M059J (cell line): ENCODE measurements at places on chromosomes 6 and 20.

DNA sequence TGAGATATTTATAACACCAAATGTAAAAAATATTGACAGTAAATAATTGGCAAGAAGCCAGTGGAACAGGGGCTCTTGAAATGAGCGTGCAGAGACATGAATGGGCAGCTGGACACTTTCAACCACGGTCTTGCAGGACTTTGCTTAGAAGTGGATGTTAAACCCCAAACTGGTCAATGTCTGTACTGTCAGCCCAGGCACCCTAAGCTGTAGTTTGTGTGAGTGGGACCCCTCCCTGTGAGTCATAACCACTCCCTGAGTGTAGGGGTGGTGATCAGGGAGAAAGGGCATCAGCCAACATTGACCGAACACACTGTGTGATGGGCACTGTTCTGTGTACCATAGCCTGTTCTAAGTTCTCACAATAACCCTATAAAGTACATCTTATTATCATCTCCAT is 108.6 kb downstream of the FIG4 start:
- no peak for DNase-seq

DNA sequence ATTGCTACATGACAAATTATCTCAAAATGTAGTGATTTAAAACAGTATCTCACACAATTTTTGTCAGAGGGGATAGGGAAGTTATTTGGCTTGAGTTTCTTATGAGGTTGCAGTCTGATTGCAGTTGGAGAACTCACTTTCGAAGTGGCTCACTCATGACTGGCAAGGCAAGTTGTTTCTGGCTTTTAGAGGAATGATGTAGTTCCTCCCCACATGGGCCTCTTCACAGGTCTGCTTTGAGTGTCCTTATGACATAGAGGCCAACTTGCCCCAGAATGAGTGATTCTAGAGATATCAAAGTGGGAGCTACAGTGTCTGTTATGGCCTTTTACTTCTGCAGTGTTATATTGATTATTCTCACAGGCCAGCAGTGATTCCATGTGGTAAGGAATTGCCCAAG is 6.1 kb downstream of the DOP1A start:
- no peak for DNase-seq

DNA sequence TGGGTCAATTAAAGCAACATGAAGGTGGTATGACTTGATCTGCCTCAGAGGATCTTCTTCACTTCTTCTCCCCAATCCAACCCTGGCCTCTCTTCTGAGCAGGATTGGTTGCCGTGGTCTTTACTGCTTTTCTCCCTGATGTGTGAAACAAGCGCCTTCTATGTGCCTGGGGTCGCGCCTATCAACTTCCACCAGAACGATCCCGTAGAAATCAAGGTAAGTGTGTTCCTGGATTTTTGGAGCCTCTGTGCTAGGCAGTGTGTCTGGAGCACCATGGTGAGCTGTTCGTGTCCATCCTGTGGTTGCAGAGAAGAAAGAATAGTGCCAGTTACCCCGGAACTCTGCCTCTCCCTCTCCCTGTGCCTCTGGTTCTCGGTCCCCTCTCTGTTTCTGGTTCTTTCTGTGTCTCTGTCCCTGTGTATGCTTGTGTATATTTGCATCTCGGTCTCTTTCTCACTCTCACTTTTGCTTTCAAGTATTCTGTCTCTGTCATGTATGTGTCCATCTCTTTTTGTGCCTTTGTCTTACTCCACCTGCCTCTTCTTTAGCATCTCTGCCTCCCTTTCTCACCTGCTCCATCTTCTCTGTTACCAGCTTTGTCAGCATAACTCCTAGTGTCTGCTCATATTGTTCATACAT is 23.5 kb downstream of the TM9SF4 start:
- DNase-seq: no peak

DNA sequence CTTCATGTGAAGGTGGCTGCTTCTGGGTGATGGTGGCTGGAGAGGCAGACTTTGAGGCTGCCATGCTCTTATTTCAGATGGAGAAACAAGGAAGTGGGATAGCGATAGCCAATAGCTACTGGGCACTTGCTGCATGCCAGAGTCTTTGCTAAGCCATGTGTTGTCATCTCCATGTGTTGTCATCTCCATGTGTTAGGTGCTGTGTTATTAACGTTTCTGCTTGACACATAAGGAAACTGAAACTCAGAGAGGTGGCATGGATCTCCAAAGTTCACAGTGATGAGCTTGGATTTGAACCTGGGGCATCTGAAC is 16.9 kb downstream of the KIAA1755 start:
- DNase-seq: no peak

DNA sequence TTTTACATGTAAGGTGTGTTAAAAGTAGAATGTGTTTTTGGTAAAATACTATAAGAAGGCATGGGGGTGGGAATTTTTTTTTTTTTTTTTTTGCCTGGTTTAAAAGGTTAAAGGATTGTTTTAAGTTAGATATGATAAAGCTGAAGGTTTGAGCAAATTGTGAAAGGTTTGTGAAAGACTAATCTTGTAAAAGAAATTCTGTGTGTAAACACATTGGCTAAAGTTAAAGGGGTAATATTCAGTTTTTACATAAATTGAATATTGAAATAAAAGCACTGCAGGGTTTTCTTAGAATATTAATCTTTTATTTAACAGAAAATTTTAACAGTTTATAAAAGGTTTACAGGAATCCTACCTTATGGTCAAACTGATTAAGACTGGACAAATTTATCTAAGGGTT is 105.7 kb downstream of the DTNBP1 start:
- no peak for DNase-seq

GRCh38 chr6:35419417-35419816 is 32.7 kb upstream of the FANCE start:
- no peak for DNase-seq

GRCh38 chr6:117317261-117317660 is 51.9 kb downstream of the VGLL2 start:
- peak; percentile 33 for DNase-seq

DNA sequence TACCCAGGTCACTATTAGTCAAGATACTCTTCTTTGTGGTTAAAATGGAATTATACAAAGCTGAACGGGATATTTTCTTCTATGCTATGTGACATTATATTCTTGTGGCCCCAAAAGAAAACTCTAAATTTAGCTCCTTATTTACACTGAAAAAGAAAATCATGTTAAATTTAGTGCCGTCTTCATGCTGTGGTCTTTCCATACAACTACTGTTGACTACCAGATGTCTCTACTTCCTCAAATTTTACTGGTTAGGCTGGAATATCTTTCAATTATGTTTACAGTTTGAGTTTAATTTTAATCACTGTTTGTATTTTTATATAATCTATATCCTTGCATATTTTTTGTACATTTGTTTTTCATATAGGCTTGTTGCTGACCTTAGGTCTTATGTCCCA is 95.6 kb upstream of the FOXO3 start:
- DNase-seq: no peak

DNA sequence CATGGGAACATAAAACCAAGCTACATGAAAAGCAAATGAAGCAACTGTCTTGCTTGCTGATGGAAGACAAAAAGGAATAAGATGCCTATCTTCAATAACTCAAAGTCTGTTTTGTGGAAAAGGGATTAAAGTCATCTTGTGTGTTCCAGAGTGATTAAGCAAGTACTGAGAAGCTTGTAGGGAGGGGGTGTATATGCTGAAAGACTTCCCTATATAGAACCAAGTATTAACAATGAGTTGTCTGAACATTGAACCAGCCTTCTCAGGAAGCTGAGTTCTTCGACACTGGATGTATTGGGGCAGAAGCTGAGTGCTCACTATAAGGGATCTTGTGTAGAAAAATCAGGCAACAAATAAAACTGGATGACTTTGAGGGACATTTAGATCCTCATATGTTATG is 451.8 kb downstream of the CD83 start:
- no peak for DNase-seq

GRCh38 chr6:39899554-39900295 is 34.5 kb downstream of the MOCS1 start:
- DNase-seq: peak; percentile 49

DNA sequence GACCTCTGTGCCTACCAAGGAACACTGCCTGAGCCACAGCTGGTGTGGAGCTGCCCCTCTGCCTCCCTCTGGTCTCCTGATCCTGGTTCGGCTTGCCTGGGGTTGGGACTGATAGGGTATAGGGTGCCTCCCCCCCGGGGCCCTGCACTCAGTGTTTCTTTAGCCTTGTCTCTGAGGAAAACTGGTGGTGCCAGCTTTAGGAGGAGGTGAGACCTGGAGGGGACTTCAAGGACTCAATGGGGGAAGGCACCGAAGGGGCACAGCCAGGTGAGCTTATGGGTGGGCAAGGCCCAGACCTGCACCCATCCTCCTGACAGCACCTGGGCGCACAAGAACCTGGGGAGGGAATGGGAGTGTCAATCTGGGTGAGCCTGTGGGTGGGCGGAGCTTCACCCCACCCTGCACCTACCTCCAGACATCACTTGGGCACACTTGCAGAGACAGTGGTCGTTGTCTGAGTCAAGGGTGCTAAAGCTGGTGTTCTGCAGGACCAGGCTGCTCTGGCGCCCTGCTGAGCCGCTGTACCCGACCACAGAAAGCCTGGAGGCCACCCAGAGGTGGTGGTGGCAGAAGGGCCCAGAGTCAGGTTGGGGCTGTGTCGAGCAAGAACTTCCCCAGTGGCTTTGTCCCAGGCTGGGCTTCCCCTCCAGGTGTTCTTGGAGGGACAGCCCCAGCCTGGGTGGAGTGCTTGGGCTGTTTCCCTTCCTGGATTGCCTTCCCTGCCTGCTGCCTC is 40.5 kb downstream of the FAM110A start:
- no peak for DNase-seq

GRCh38 chr6:99132026-99132635 is 184.4 kb upstream of the FBXL4 start:
- DNase-seq: no peak

DNA sequence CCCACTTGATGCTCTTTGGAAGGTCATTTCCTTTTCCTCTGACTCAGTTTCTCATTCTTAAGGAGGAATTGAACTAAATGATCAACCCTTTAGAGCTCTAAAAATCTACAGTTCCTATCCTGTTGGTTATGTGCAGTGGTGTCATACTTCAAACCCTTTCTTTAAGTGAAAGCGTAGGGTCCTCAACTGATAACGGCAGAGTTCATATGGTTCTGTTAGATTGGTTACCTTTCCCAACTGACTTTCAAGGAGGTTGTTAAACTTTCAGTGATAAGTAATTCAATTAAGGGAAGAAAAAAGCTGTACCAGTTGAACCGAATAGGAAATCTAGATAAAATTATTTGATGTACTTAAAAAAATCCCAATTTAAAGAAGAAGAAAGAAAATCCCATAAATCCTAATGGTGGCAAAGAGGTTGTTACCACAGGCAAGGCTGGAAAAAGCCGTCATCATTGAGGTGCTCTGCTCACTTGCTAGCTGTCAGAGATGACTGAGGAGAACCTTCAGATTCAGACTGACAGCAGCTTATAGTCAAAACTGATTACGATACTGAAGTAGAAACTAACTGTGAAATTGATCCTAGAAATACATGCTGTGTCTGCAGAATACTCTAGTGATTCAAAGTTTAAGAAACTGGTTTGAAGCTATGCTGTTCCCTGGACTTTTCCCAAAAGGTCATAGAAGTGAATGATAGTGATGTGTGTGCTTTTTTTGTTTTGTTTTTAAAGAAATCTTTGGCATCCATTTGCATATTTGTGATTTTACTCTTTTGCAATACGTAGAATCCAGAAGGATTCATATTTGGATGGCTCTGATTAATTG is 16.2 kb downstream of the TMEM14A start:
- no peak for DNase-seq

DNA sequence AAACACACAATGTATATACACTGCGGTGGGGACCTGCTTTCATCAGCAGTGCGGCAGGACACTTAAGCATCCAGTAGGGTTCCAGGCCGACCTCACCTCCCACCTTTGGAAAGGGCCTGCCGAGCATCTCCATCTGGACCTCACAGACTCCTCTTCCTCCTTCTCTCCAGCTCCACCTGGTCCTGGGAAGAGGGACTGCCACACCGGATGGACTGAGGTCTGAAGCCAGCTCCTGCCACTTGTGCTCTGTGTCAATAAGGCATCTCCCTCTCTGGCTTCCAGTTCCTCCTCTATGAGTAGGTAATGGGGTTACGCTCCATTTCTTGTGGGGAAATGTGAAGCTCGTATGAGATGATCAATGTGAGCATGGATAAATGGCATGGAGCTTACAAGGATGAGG is 19.1 kb upstream of the NNAT start:
- no peak for DNase-seq

- no peak for DNase-seq
Observed at GRCh38 chr6:95959261-95959660, 56.5 kb upstream of the FUT9 start.

GRCh38 chr6:77740380-77740779 is 87.5 kb downstream of the MEI4 start:
- DNase-seq: peak; percentile 8

DNA sequence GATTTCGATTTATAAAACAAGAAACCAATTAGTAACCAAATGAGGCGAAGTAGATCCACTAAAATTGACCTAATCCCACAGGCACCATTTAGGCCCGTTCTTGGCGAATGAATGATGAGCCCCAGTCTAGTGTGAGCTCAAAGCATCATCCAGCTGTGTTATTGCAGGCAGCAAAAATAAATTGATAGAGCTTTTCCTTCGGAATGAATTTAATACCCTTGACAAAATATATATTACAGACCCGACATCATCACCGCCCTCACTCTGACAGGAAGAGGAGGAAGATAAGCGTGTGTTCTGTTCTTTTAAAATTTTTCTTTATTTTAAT is 7.8 kb downstream of the SIM1 start:
- DNase-seq: no peak

DNA sequence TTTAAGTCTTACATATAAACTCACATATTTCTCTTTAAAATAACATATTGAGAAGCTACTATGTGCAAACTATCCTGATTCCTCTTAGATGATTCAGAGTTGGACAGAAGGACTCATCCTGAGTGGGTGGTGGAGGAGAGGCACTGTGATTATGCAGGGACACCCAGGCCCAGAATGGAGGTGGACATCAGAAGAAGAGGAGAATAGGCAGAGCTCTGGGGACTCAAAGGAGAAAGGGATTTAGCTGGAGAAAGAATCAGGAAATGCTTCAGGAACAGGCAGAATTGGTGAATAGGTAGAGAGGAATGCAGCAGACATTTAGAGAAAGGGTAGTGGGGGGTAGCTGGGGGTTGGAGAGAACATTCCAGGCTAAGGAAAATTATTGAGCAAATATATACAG is 17.4 kb downstream of the RCAN2 start:
- DNase-seq: no peak

GRCh38 chr6:136784271-136784664 is 8.0 kb downstream of the MAP3K5 start:
- DNase-seq: no peak

GRCh38 chr6:168410554-168411011 is 30.4 kb upstream of the SMOC2 start:
- DNase-seq: no peak

DNA sequence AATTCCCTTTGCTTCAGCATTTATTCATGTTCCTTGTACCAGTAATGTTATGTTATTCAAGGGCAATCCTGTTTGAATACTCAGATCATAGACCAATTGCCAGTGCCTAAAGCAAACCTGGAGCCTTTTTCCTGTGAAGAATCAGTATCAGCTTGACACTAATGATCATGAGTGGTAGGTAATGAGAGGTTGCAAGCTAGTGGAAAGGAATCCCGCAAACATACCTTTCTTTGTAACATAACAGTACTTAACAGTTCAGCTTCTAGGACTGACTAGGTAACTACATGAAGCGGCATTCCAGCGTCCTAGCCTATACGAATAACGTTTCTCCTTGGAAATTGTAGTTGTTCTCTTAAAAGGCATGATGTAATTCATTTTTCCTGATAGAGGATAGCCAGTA is 253.7 kb downstream of the TMEM242 start:
- no peak for DNase-seq
